ENCODE measurements at places on chromosomes 1 and 21.

GRCh38 chr1:5507340-5507739 is 484.9 kb downstream of the NPHP4 start:
- no peak overlapping the region for H3K4me3 ChIP-seq
- H3K27me3 ChIP-seq, result peaks cover 2% of the 10 kb centered on the region
- H3K4me1 ChIP-seq, result no peaks in the 10 kb centered on the region

DNA sequence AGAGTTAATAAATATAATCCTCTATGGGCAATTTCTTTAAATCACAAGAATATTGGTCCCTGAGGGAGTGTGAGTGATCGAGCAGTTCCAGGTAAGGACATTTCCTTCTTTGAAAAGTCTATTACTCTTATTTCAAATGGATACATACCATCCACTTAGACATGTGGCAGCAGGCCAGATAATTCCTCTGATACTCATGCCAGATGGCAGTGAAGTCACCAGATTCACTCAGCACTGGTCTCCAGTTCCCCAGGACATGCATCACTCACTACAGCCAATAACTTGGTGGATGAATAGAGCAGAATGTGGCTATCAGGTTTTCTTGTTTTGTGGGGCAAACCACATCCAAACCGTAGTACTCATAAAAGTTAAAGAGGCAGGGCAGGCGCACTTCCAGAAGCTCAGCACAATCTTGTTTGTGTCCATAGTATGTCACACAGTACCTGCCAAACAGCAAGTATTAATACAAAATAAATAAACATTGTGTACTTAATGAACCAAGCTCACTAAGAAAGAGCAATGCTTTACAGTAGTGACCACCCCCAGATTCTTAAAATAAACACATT is 74.2 kb upstream of the CD53 start:
- H3K4me3 ChIP-seq, result no peak overlapping the region
- H3K27me3 ChIP-seq, result no peaks in the 10 kb centered on the region
- no peaks in the 10 kb centered on the region for H3K4me1 ChIP-seq
- H3K36me3 ChIP-seq, result no peaks in the 10 kb centered on the region
- no peak for DNase-seq

GRCh38 chr1:63904826-63905225 is 131.0 kb downstream of the ROR1 start:
- no peak for DNase-seq
- no peak overlapping the region for H3K4me3 ChIP-seq
- no peaks in the 10 kb centered on the region for H3K4me1 ChIP-seq
- no peaks in the 10 kb centered on the region for H3K27me3 ChIP-seq
- H3K36me3 ChIP-seq, result no peaks in the 10 kb centered on the region

DNA sequence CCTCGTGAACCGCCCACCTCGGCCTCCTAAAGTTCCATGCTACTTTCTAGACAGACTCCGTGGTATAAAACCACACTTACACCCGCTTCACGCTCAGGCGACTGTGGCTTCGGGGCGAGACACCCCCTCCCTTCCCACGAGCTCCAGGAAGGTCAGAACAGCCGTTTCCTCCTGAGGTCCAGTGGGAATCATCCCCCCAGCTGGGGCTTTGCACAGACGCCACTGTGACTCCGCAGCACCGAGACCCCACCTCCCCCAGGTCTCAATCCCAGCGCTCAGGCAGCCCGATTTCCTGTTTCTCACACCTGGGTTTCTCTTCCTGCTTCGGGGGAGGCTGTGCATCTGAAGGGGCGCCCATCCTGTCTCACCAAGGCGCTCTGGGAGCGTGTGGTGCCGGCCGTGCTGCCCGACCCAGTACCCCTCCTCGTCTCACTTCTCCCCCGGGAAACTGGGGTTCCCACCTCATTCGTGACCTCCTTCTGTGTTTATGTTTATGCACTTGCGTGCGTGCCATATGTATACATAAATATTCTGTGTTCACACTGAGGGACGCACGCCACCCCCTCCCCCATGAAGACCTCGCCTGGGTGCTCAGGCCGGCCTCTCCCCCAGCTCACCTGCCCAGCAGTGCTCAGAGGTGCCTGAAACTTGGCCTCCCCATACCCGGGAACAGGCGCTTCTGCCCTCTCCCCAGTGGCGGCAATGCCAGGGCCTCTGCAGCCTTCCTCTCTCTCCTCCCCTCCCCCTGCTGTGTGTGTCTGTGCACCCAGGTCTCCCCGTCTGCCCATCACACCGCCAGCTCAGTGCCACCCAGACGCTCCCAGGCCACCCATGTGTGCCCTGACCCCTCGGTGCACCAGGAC is 14.6 kb downstream of the SLC35E2B start:
- H3K27ac ChIP-seq, result peak overlapping the region; percentile 73
- peaks cover 28% of the 10 kb centered on the region for H3K4me1 ChIP-seq
- H3K36me3 ChIP-seq, result peaks cover 2% of the 10 kb centered on the region
- no peaks in the 10 kb centered on the region for H3K27me3 ChIP-seq

GRCh38 chr1:179042700-179043099 is 17.0 kb downstream of the FAM20B start:
- no peak overlapping the region for H3K27ac ChIP-seq
- no peaks in the 10 kb centered on the region for H3K27me3 ChIP-seq
- no peak for DNase-seq
- no peaks in the 10 kb centered on the region for H3K4me1 ChIP-seq
- no peaks in the 10 kb centered on the region for H3K36me3 ChIP-seq
- H3K4me3 ChIP-seq, result no peak overlapping the region

- no peaks in the 10 kb centered on the region for H3K27me3 ChIP-seq
- H3K4me1 ChIP-seq, result no peaks in the 10 kb centered on the region
- no peak overlapping the region for H3K27ac ChIP-seq
- no peaks in the 10 kb centered on the region for H3K36me3 ChIP-seq
- no peak for DNase-seq
Measured at GRCh38 chr1:227911376-227911775, 36.4 kb downstream of the WNT9A start.

DNA sequence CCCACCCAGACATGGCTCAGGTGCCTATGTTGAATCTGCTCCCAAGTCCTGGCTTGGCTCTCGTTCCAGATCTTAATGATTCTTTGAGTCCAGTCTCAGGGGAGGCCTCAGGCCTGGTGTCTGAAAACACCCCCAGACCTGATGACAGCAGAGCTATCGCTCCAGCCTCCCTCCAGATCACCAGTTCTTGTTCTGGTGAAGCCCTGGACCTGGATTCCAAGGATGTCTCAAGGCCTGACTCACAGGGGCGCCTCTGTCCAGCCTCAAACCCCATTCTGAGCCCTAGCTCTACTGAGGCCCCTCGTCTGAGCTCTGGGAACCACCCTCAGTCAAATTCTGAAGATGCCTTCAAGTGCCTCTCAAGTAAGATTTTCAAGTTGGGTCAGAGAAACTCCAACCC is 11.4 kb downstream of the MROH7 start:
- no peaks in the 10 kb centered on the region for H3K36me3 ChIP-seq
- no peak overlapping the region for H3K27ac ChIP-seq
- no peak overlapping the region for H3K4me3 ChIP-seq
- H3K27me3 ChIP-seq, result no peaks in the 10 kb centered on the region

GRCh38 chr1:155123801-155124200 is 3.9 kb upstream of the EFNA1 start:
- H3K27me3 ChIP-seq, result peaks cover 18% of the 10 kb centered on the region
- no peak for DNase-seq
- H3K36me3 ChIP-seq, result no peaks in the 10 kb centered on the region
- no peak overlapping the region for H3K4me3 ChIP-seq

DNA sequence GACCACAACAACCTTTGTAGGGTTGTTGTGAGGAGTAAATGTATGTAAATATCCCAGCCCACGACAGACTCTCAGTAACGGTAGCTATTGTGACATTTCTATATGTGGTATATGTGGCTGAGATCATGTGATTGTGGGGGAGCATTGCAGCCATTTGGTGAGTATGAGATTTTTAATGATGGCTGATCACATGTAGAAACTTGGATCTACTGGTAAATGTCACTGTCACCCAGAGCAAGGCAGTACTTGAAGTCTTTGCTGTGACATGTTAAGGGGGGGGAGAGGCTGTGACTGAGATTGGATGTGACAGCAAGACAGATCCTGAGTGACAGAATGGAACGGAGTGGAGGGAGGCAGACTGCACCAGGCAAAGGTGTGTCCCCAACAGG is 23.9 kb upstream of the MEF2D start:
- peak overlapping the region; percentile 36 for H3K27ac ChIP-seq
- H3K4me3 ChIP-seq, result no peak overlapping the region
- no peaks in the 10 kb centered on the region for H3K36me3 ChIP-seq
- DNase-seq, result peak; percentile 67
- peaks cover 29% of the 10 kb centered on the region for H3K4me1 ChIP-seq
- no peaks in the 10 kb centered on the region for H3K27me3 ChIP-seq

- H3K4me1 ChIP-seq, result no peaks in the 10 kb centered on the region
- no peak overlapping the region for H3K27ac ChIP-seq
- H3K36me3 ChIP-seq, result no peaks in the 10 kb centered on the region
- no peaks in the 10 kb centered on the region for H3K27me3 ChIP-seq
- no peak for DNase-seq
Measured at GRCh38 chr1:200184196-200184595, 156.7 kb downstream of the NR5A2 start.

GRCh38 chr1:167861664-167862381 is 52.1 kb downstream of the ADCY10 start:
- H3K4me3 ChIP-seq, result no peak overlapping the region
- DNase-seq, result no peak
- no peak overlapping the region for H3K27ac ChIP-seq
- H3K36me3 ChIP-seq, result no peaks in the 10 kb centered on the region

- no peak overlapping the region for H3K27ac ChIP-seq
- no peaks in the 10 kb centered on the region for H3K36me3 ChIP-seq
- no peak overlapping the region for H3K4me3 ChIP-seq
- no peaks in the 10 kb centered on the region for H3K27me3 ChIP-seq
Measured at GRCh38 chr21:41651830-41652229, 115.0 kb downstream of the RIPK4 start.

- H3K27me3 ChIP-seq, result no peaks in the 10 kb centered on the region
- H3K36me3 ChIP-seq, result no peaks in the 10 kb centered on the region
- no peak overlapping the region for H3K27ac ChIP-seq
- no peaks in the 10 kb centered on the region for H3K4me1 ChIP-seq
- H3K4me3 ChIP-seq, result no peak overlapping the region
Measured at GRCh38 chr1:199716729-199717128, 310.8 kb upstream of the NR5A2 start.

DNA sequence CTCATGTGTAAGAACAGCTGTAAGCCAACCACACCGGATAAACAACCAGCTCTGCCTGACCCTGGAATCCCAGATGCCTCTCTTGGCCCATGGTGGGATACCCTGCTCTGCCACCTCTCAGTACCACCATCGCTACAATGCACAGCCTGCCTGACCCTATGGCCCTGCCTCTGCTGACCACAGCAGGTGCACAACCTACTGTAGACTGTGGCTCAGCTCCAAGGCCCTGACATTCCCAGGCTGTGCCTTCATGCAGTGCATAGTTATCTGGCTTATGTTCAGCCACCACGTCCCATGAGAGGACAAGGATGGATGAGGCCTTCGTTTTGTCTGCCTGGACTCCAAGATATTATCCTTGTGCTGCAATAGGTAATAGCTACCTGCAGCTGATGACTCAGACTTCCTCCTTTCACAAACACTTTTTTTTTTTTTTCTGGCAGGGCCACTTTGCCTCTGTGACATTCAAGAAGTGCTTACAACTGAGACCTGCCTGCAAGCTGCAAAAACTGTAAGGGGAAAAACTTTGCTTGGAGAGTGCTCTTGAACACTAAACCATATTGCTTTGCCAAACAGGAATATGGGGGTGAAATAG is 177.7 kb downstream of the URB2 start:
- no peak overlapping the region for H3K27ac ChIP-seq
- no peaks in the 10 kb centered on the region for H3K27me3 ChIP-seq
- no peak for DNase-seq
- H3K4me3 ChIP-seq, result no peak overlapping the region

DNA sequence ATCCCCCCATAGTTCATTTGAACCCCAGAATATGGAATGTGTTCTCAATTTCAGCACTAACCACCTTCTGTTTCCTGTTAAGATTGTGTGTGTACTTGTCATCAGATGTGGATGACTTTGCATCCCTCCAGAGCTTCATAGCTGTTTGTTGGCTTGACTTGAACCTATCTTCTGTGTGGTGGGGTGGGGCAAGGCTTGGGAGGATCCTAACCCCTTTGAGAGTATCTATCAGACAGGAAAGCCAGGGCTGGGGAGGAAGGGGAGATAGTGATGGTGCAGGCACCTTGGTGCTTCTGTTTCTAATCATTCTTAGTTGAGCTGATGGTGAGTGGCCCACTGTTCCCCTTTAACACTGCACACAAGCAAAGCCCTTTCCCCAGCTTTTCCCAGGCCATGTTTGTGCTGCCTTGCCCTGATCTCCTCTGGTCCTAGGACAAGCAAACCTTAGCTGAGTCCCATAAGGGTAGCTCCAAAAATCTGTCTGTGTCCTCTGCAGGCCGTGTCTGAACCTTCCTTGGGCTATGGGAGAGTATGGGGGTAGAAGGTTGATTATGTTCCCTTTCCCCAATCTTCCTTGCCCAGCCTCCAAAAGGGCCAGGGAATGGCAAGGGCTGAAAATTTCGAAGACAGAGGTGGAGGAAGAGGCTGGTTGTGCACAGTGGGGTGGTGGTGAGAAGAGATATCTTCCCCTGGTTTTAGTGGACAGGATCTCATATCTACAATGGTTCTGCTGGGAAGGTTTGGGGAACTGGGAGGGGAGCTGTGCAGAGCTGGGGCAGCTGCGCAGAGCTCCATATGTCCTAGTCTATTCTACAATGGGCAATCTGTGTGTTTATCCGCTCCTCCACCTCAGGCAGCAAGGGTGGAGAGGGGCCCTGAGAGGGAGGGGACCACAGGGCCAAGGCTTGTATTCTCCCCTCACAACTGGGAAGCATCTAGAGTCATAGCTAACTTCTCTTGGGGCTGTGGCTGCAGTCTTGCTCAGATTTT is 1.4 kb downstream of the NHLH1 start:
- DNase-seq, result no peak
- no peaks in the 10 kb centered on the region for H3K27me3 ChIP-seq
- H3K4me3 ChIP-seq, result no peak overlapping the region
- no peaks in the 10 kb centered on the region for H3K36me3 ChIP-seq

- no peak for DNase-seq
- no peak overlapping the region for H3K4me3 ChIP-seq
- no peak overlapping the region for H3K27ac ChIP-seq
- H3K36me3 ChIP-seq, result no peaks in the 10 kb centered on the region
Measured at GRCh38 chr1:40634901-40635655, 30.4 kb downstream of the RIMS3 start.

DNA sequence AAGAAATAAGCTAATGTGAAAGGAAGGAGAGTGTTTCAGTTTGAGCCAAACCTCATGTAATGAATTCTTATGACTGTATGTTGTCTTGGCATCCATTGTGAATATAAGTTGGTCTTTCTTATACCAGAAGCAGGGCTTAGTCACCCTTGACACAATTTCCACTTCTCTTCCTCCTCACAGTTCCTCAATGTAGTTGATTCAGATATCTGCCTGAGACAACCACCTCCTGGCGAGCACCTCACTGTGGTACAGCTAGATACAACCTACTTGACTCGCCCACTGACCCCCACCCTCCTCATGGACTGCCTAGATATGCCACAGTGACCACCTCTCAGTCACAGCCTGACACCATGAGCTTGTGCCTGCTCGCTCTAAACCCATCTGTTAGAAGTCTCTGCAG is 45.6 kb downstream of the KYAT3 start:
- H3K27me3 ChIP-seq, result no peaks in the 10 kb centered on the region
- H3K4me1 ChIP-seq, result no peaks in the 10 kb centered on the region

Data from natural killer cell (primary cell).